ENCODE measurements at places on chromosomes 5 and 9.

DNA sequence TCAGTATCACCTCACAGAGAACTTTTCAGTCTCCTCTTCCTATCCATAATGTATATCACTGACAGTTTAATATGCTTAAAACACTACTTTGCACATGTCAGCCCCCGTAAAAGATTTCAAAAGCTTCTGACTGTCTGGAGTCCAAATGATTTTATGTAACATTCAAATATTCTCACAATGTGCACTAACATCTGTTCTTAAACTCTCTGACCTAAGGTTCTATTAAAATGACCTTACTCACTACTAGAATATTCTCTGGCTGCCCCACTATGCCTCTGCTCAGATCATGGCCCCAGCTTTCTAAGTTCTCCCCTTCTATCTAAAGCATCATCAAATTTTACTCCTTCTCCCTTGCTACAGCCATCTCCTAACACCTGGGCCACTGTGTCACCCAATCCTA, 52.5 kb downstream of the AP3B1 start:
- DNase-seq: no peak

DNA sequence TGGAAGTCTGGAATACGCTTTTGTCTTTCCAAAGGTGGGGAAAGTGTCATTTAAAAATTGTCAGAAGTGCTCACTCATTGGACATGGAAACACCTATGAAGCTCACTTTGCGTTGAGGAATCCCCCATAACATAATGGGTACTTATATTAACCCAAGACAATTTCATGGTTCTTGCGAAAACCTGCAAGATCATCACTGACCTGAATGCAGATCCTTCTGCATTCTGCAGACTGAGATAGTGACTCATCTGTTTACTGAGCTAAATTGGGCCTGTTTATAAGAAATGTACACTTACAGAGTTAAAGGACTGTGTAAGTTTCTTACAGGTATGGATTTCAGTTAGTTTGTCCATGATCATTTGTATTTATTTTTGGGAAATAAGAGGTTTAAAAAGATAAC, 153.0 kb downstream of the HMHB1 start:
- no peak for DNase-seq

GRCh38 chr9:136587145-136587943, 41.5 kb upstream of the NOTCH1 start:
- DNase-seq: no peak

DNA sequence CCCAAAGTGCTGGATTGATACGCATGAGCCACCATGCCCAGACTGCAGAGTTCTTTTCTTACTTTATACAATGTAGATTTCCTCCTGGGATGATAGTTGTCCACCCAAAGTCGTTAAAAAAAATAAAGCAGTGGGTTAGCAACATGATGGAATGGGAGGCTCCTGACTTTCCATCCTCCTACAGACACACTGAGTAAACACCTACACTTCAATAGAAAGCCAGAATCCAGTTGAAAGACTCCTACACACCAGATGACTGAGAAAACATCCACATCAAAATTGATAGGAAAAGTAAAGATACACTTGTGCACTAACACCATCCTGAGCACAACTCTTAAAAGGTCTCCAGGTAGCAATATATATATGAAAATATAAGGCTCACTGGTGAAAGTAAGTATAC, 95.0 kb upstream of the TUT7 start:
- DNase-seq: no peak

GRCh38 chr5:184471-184870, 6.8 kb upstream of the LRRC14B start:
- no peak for DNase-seq

- no peak for DNase-seq
Measured at GRCh38 chr9:36415822-36416525, 15.9 kb upstream of the RNF38 start.

GRCh38 chr9:124320062-124320973, 62.6 kb downstream of the NEK6 start:
- DNase-seq: no peak

GRCh38 chr5:5418764-5419163, 3.7 kb upstream of the ICE1 start:
- no peak for DNase-seq

DNA sequence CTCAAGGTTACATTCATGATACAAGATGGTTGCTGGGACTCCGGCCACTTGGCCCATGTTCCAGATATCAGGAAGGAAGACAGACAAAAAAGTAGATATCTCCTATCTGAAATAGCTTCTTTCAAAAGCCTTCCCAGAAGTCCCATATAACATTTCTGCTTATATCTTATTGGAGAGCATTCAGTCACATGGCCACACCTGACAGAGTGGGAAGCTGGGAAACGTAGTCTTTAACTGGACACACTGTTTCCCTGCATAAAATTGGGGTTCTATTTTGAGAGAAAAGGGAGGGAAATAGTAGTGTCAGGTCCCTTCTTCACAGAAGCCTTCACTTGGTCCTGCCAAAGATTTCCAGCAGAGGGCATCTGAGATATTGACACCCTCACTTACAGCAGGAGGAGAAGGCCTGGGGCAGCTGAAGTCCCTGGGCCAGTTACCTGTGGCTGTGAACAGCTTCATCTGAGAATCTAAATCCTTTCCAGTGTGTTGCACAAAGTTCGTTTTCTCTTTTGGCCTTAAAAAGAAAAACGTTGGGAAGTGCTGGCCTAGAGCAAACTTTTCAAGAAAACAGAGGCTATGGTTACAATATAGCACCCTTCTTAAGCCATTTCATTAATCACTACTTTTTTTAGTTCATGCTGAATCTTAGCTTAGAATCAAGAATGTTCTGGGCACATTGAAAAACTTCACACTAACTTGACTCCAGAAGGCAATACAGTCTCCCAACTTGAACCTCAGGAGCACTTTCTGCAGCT, 33.5 kb downstream of the SPEF2 start:
- DNase-seq: no peak

DNA sequence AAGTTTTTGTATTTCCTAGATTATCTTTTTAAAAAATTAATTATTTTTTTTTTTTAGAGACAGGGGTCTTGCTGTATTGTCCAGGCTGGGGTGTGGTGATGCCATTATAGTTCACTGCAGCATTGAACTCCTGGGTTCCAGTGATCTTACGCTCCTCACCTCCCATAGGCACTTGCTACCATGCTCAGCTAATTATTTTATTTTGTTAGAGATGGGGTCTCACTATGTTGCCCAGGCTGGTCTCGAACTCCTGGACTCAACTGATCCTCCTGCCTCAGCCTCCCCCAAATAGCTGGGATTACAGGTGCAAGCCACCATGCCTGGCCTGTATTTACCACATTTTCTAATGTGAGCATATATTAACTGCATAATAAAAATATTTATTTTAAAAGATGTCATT, 274.5 kb downstream of the RFX3 start:
- no peak for DNase-seq

- no peak for DNase-seq
Measured at GRCh38 chr9:85416715-85417114, 325.0 kb downstream of the AGTPBP1 start.

- no peak for DNase-seq
Measured at GRCh38 chr9:125764198-125764597, 17.0 kb downstream of the PBX3 start.

DNA sequence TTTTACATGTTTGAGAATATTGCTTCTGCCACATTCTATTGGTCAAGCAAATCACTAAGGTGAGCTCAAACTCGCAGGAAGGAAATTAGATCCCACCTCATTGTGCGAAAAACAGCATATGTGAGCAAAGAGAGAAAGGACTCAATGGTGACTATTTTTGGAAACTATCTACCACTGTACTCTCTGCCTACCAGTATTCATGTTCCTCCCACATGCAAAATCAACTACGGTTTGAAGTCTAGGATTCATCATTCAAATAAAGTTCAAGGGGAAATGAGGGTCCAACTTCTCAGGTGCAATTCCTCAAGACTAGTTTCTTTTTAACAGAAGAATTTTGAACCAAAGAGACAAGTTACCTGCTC, 60.6 kb downstream of the FAM174A start:
- DNase-seq: no peak

- no peak for DNase-seq
Measured at GRCh38 chr9:18692268-18692667, 218.3 kb downstream of the ADAMTSL1 start.

DNA sequence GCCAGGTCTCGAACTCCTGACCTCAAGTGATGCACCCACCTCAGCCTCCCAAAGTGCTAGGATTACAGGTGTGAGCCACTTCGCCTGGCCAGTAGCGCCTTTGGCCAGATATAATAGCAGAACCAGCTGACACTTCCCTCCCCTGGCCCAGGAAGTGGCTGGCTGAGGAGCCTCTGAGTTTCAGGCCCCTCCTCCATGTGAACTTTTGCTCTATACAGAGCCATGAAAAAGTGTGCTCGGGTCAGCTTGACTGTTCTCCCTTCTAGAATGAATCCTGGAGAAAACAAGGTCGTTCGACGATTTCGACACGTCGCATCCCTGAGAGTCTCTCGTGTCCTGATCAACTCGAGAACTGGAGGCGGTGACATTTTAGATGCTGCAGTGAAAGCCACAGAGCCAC, 8.6 kb upstream of the ZDHHC12 start:
- DNase-seq: no peak

DNA sequence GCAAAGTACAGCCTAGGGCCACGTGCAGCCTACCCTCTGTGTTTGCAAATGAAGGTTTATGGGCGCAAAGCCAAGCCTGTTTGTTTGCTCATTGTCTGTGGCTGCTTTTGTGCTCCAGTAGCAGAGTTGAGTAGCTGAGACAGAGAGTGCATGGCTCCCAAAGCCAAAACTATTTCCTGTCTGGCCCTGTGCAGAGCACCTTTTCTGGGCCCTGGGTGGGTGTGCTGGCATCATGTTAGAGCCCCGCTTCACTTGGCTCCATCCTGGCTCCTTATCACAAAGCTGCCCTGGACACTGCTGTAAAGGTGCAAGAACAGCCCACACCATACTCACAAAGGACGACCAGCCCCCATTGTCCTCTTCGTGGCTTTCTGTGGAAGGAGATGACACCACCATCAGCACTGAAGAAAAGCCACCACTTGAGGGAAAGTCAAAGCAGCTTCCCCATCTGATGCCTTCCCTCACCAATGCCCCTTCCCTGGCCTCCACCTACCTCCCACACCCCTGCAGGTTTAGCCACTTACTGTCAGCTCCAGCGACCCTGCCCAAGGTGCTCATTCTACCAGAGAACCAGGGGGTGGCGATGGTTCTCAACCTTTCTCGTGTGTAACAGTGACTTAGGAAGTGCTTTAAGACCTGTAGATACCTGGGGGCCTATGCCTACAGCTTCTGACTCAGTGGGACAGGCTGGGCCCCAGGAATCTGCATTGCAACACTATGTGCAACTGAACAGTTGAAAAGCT, 23.4 kb downstream of the LCP2 start:
- no peak for DNase-seq

DNA sequence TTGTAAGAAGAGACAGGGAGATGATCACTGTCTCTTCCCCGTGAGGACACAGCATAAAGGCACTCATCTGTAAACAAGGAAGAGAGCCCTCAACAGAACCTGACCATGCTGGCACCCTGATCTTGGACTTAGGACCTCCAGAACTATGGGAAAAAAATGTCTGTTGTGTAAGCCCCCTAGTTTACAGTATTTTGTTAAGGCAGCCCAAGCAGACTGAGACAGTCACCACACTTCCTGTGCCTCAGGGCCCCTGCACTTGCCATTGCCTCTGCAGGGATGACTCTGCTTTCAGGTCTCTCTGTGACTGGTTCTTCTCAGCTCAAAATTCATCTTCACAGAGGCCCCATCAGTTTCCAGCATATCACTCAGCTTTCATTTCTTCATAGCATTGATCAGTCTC, 372.1 kb downstream of the TLE1 start:
- DNase-seq: no peak

DNA sequence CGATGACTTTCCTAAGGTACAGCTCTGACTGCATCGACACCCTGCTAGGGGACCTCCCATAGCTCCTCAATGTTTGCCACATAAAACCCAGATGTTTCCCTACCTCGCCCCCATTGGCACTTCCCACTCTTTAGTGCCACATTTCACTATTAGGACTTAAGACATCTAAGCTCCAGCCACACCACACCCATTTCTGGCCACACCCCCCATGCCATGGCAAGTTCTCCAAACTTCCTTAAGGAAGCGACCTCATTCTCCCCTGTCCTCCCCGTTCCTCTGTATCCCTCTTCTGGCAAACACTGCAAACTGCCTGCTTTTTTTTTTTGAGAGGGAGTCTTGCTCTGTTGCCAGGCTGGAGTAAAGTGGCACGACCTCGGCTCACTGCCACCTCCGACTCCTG, 62.9 kb downstream of the USP20 start:
- no peak for DNase-seq

DNA sequence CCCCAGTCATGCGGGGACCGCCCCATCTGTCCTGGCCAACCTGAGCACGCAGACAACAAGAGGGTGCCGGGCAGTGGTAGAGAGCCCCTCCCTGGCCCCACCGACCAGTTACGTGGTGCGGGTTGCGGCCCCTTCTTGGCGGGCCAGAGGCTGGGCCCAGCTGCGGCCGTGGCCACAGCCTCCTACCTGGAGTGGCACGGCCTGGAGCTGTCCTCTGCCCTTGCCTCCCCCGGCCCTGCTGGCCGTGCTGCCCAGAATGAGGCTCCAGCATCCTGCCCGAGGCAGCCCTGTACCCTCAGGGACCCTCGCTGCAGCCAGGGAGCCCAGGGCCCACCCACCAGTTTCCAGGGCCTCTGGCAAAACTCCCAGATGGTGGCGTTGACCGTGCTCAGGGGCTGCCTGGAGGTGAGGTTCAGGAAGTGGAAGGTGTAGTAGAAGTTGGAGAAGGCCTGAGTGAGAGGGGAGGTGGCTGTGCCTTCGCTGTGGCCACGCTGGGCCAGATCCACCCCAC, 5.7 kb downstream of the ENTPD8 start:
- no peak for DNase-seq

- no peak for DNase-seq
Measured at GRCh38 chr9:104586496-104587180, 12.6 kb downstream of the OR13C5 start.

DNA sequence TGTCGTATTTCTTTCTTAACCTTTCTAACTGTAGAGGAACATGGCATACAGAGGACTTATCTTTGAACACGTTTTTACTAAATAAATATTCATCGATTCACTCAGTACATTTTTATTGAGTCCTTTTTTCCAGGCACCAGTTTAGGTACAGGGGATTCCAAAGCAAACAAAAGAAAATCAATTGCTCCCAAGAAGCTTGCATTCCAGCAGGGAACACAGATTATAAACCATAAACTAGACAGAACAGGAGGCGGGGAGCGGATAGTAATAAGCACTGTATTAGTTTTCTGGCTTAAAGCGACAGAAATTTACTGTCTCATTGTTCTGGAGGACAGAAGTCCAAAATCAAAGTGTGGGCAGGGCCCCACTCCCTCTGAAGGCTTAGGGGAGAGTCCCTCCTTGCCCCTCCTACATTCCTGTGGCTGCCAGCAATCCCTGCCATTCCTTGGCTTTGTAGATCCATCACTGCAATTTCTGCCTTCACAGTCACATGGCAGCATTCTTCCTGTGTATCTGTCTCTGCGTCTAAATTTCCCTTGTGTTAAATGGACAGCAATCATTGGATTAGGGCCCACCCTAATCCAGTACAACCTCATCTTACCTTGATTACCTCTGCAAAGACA, 115.5 kb downstream of the COL23A1 start:
- DNase-seq: no peak

DNA sequence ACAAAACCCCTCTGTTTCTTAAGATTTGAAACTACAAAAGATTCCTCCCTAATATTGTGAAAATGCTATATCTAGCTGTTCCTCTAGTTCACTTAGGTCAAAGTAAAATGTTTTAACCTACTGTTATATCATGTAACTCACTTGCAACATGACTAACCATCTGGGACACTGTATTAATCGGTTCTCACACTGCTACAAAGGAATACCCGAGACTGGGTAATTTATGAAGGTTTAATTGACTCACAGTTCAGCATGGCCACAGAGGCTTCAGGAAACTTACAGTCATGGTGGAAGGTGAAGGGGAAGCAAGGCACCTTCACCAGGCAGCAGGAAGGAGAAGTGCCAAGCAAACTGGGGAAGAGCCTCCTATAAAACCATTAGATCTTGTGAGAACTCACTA, 34.7 kb downstream of the DIMT1 start:
- DNase-seq: no peak

All from activated gamma-delta T cell (primary cell).